ENCODE measurements at places on chromosomes 4 and X.

- no peak for DNase-seq
Observed at GRCh38 chrX:120429776-120430540, 39.1 kb downstream of the LAMP2 start.

GRCh38 chrX:40282348-40282747 is 184.6 kb upstream of the BCOR start:
- DNase-seq, result no peak

GRCh38 chr4:61425315-61425714 is 225.2 kb downstream of the ADGRL3 start:
- DNase-seq, result no peak

DNA sequence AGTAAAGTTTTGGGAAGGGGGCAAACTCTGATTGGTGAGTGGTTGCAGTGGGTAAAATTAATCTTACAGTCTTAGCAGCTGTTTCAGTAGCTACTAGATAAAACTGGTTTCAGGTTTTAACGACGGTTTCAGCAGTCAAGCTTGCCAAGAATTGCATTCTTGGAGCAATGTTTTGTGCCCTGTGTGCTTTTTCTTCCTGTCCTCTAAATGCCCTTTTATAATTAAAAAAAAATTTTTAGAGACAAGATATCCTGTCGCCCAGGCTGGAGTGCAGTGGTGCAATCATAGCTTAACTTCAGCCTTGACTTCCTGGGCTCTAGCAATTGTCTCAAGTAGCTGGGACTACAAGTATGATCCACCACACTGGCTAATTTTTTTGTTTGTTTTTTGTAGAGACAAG is 6.3 kb upstream of the PPEF2 start:
- no peak for DNase-seq

- DNase-seq, result no peak
Observed at GRCh38 chr4:79831119-79831528, 241.9 kb downstream of the ANTXR2 start.

GRCh38 chr4:85784947-85785346 is 310.0 kb downstream of the ARHGAP24 start:
- DNase-seq, result no peak

DNA sequence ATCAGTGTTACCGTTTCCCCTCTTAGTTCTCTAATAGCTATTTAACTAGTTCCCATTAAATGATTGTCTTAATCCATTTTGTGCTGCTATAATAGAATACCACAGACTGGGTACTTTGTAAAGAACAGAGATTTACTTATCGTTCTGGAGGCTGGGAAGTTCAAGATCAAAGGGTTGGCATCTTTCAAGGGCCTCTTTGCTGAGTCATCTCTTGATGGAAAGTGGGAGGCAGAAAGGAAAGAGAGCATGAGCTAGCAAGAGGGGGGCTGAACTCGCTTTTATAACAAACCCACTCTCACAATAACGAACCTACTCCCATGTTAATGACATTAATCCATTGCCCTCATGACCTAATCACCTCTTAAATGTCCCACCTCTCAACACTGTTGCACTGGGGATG is 17.4 kb upstream of the NKX3-2 start:
- no peak for DNase-seq

- DNase-seq, result no peak
Observed at GRCh38 chrX:16771483-16772398, 14.5 kb upstream of the TXLNG start.

DNA sequence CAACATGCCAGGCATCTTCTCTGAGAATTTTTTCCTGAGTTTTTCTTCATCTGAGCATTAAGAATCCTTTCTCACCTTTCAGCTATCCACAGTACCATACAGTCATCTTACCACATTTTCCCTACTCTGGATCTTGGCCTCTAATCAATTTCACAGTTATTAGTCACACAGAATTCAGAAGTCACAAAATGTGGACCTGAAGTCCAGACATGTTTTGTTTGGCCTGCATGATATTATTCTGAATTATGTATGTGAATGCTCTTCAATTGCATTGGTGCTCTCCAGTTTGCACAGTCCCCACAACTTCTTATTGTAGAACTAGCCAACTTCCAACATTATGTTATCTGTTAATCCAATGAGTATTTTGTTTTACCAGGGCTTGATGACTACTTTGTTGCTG is 102.3 kb upstream of the GRIA3 start:
- no peak for DNase-seq

DNA sequence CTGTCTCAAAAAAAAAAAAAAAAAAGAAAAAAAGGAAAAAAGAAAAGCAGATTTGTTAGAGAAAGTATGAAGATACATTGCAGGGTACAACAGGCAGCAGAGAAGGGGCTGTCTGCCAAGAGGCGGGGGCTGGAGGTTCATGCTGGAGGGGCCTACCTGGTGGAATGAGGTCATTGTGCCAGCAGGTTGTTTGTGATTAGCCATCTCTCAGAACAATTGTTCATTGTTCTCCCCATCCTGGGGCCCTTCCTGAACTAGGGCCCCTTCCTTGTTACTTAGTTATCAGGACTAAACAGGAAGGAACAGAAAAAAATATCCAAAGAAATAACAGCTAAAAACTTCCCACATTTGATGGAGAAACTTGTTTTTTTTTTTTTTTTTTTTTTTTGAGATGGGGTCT is 14.0 kb upstream of the GPKOW start:
- no peak for DNase-seq

GRCh38 chrX:153830640-153831428 is 490 bp upstream of the PDZD4 start:
- DNase-seq, result no peak

All from stimulated activated CD4-positive, alpha-beta T cell treated with anti-CD3 and anti-CD28 coated beads, TNF-alpha, amount 100 ng/mL, for 1 hour (primary cell).